ENCODE measurements at places on chromosomes 4 and X.

- no peak for DNase-seq
Measured at GRCh38 chr4:25811374-25811690, 51.5 kb downstream of the SEL1L3 start.

- no peak for DNase-seq
Measured at GRCh38 chrX:7127056-7127455, 20.5 kb upstream of the STS start.

DNA sequence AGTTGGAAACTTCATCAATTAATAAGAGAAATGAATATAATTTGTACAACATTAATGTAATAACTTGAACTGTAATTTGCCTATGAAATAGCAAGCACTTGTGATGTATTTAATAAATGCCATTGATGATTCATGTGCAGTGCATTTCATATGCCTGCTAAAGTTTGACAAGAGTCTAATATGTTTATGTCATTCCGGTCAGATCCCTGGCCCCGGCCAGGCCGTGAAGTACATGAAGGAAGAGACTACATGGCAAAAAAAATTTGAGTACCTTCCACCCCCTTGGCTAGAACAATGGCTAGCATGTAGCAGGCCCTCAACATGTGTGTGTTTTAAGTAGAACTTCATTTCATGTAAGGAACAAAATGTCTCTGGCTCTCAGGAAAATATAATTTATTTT lies 161.3 kb downstream of the ATP10D start:
- no peak for DNase-seq

GRCh38 chr4:27819246-27819645 lies 958.6 kb downstream of the STIM2 start:
- DNase-seq: no peak

DNA sequence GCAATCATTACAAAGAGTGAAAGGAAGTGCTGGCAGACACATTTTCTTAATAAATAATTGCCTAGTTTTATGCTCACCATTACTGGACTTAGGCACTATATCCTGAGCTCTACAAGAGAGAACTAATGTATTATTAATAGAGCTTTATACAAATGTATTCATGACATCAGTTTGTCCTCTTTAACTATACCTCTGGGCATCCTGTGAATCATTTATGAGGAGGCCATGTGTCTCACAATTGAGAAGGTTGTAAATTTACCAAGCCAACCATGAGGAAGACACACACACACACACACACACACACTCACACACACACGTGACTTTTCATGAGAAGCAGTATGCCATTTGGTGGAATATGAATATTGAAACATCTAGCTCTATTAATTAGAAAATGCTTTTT lies 728.2 kb downstream of the ARAP2 start:
- DNase-seq: no peak

DNA sequence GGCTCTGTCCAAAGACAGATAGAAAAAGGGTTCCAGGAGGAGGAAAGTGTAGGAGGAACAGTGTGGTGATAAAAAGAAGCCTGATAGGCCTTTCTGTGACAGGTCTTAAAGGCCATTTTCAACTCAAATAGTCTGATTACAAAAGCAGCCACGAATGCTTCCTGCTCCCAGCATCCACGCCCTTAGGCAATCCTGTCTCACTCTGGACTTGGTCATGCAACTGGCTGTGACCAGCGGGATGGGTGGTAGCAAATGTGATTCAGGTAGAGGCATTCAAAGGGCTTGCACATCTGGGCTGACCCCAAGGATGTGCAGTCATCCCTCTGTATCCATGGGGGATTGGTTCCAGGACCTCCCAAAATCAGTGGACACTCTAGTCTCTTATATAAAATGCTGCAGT lies 14.4 kb upstream of the SEPSECS start:
- peak; percentile 36 for DNase-seq

- DNase-seq: no peak
Measured at GRCh38 chr4:128305942-128306341, 18.3 kb upstream of the PGRMC2 start.

DNA sequence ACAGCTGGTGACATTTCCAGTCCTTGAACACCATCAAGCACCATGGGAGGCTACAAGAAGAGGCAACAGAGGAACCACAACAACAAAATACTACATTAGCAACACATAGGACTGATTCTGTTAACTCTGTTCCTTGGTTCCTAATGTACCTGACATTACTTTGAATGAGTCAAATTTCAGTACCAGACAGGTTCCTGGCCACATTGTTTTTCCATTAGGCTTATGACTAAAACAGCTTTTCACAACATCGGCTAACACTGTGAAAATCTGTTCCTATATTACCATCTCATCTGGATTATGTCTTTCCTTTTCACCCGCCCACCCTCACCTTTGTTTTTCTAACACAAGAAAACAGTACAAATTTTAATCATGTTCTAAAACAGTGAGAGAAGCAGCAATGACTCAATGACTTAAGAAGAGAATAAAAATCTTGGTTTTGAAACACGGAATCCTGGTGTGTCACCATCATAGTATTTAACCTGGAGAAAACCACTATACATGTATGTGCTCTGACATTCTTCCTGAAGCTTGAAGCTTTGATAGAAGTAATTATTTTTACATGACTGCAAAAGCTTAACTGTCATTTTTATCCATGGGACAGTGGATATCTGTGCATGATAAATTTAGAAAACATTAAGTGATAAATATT lies 143.9 kb downstream of the SCFD2 start:
- DNase-seq: no peak

- no peak for DNase-seq
Measured at GRCh38 chr4:151129796-151130195, 30.4 kb downstream of the RPS3A start.

DNA sequence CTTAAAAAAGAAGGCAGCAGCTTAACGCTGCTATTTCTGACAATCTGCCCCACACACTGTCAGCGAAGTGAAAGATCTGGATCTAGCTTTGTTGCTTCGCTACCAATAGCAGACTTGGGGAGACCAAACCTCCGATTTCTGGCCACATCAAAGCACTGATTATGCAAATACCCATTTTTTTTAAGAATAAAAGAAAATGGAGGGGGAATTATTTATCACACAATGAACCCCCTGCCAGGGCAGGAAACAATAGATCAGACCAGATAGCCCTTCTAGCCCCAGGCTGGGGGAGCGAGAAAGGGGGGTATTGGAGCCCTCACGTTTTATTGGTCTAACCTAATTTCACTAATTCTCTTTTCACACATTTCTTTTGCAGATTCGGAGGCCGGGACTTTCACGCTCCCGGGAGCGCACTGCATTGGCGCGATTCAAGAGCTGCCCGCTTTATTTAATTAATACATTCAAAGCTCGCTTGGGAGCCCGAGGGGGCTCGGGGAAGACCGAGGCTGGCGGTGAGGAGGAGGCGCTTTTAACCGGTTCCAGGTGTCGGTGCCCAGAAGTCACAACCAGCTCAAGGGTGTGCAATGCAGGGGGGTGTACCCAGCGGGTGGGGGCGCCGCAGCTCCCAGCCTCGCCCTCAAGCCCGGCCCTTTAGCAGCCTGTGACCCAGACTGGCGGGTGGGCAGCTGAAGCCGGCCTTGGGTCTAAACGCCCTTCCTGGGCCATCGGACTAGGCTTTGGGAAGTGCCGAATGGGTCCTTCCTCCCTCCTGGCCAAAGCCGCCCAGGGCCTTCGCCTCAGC lies 5.5 kb downstream of the NEUROG2 start:
- no peak for DNase-seq

DNA sequence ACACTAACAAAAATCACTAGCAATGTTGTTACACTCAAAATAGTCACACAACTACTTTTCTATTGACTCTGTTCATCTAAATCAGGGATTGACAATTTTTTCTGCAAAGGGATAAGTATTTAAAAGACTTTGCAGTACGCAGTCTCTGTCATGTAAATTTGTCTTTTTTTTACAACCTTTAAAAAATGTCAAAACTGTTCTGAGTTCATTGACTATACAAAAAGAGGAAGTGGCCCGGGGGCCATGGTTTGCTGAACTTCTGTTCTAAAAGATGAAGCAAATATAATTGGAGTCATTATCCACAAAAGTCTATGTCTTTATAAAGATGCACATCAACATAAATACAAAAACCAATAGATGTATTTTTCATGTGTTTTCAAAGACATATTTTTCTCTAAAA lies 1310.3 kb downstream of the RPA4 start:
- no peak for DNase-seq

- DNase-seq: no peak
Measured at GRCh38 chr4:147477439-147477838, 3.5 kb upstream of the EDNRA start.

DNA sequence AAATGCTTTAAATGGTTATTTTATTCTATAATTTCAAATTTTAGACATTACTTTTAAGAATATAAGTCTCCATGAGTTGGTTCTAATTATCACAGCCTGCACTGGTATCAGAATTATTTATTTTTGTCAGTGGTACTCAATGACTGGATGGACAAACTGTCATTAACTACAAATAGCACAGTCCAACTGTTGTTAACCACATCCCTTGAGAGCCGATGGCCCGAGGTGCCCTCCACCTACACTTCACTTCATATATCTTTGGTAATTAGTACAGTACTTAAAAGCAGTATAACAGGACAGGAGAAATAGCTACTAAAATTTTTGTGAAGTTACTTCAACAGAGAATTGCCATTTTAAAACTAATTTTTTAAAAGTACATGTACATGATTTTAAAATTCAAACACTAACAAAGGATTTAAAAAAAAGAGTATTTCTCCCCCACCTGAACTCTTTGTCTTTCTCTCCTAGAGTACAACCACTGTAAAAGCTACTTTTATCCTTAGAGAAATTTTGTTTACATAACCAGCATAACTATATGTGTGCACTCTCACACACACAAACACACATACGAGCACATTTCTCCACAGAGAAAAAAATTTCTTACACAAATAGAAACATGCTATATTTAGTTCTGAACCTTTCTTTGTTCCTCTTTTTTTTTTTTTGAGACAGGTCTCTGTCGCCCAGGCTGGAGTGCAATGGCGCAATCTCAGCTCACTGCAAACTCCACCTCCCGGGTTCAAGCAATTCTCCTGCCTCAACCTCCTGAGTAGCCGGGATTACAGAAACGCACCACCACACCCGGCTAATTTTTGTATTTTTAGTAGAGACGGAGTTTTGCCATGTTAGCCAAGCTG lies 6.5 kb downstream of the TIFA start:
- no peak for DNase-seq

- DNase-seq: no peak
Measured at GRCh38 chrX:103932133-103932532, 30.3 kb upstream of the TMSB15B start.

- DNase-seq: no peak
Measured at GRCh38 chr4:42596918-42597317, 60.0 kb downstream of the ATP8A1 start.

- DNase-seq: no peak
Measured at GRCh38 chr4:44256414-44256813, 192.2 kb downstream of the KCTD8 start.

DNA sequence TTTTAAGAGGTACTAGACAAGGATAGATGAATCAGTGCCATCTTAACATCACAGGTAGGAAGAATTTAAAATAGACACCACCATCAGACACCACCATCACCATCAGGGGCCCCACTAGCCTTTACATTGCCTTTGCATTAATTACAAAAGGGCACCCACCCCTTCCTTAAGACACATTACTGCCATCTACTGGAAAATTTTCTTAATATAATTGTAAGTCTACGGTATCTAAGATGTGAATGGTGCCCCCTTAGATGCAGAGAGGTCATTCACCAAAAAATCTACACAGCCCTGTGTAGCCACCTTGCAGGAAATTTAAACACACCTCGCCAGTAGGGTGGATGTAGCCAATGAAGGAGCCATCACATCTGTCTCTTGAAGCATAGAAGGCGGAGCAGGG lies 184.1 kb downstream of the MID1IP1 start:
- no peak for DNase-seq

DNA sequence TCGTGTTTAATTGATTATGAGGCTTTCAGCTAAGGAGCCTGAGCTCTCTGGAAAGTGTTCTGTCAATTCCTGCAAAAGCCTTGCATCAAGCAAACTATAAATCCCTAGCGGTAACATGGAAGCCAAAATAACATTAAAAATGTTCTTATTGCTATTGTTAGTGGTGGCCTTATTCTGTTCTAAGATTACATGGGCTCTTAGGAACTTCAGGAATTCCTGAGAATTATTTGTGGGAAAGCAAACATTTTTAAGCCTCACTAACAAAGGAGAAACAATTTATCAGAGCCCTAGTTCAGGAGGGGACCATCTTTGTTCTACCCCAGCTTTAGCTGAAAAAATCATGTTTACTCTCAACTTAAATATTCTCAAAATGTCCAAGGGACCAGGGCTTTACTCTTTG lies 119.6 kb downstream of the PAPSS1 start:
- DNase-seq: peak; percentile 34

DNA sequence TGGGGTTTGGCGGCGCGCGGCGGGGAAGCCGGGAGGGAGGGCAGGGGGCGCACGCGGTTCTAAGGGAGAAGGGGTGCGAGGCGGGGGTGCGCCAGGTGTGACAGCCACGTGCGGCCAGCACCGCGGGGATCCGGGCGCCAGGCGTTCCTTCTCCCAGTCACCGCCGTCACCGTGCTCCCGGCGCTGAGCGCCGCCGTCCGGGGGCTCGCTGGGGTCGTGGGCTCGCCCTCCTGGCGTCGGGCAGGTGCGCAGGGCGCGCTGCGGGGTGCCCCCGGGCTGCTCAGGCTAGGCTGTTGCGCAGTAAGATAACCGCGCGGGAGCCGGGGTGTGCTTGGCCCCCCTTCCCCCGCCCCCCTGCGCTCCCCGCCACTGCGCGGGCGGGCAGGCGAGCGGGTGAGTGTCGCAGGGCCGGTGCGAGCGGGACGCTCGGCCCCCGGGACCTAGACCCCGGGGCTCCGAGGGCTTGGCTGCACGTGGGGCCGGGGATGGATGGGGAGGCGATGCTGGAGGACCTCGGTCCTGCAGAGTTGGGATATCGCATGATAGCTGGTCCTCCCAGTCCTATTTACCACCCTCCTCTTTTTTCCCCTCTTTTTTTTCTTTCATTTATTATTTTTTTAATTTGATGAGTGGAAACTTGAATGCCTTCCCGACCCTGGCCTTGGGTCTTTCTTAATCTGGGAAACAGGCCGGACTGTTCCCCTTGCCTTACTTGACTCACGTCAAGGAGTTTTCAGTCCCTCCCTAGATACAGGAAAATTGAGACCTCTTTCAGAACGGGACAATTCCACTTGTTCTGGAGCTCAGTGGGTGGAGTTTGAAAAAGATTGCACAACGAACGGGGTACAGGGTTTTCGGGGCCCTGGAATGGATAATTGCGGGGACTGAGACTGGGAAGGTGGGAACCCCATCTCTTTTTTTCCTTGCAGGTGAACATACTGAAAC lies 797 bp downstream of the TXLNG start:
- no peak for DNase-seq

DNA sequence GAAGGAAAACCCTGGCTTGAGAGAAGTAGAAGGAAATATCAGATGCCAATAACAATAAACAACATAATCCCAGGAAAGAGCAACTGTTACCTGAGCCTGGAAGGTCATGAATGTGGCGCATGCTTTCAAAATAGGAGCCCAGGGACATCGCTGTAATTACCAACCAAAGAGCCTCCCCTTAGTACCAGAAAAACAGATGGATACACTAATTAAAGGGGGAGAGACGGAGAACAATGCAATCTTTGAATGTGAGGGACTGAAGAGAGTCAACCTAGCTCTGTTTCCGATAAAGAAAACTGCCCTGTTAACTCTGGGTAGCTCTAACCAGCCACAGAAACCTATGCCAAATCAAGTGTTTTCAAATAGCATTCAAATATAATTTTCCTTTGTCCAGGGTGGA lies 161.4 kb downstream of the ENOX2 start:
- no peak for DNase-seq

- no peak for DNase-seq
Measured at GRCh38 chrX:54747733-54748393, 50.2 kb downstream of the ITIH6 start.
